ENCODE measurements at places on chromosomes 4 and X.

GRCh38 chr4:43066415-43066814, 173.9 kb downstream of the GRXCR1 start:
- no peak for DNase-seq

- no peak for DNase-seq
Observed at GRCh38 chrX:131646106-131646505, 102.2 kb downstream of the OR13H1 start.

GRCh38 chrX:116449156-116449555, 12.8 kb downstream of the SLC6A14 start:
- no peak for DNase-seq

- no peak for DNase-seq
Observed at GRCh38 chr4:141046255-141046654, 87.0 kb downstream of the RNF150 start.

GRCh38 chrX:429266-429825, 42.6 kb upstream of the PPP2R3B start:
- no peak for DNase-seq
